ENCODE measurements at places on chromosomes 12 and 14. TPM values are rescaled to one million over a fixed set of nuclear protein-coding genes. Genes with fewer than 3 reads are reported as not detected.

DNA sequence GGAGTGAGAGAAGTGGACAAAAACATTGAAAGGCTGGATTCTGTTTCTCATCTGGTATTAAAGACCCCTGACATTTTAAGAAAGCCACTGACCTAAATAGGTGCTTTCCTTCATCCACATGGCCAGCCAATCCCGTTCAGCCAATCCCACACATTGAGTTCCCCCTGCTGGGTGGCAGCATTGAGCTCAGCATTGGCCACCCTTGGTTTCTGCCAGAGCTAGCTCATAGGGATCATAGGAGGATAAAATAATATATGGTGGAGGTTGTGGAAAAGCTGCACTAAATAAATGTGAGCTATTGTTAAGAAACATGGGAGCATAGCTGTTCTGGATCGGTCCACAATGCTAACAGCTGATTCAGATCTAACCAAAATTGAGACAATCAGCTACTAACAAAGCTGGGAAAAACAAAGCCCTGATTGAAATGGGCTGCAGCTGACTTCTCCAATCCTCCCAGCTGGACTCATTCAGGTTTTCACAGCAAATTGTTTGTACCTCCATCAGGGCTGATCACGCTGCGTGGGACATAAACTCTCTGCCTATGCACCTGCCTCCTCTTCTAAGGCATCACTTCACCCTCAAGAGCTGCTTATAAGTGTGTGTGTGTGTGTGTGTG lies 256.5 kb downstream of the EMP1 start:
- no peak for DNase-seq

Gene ATG101
- 54.5 TPM for total RNA-seq

- no peak for DNase-seq
These were observed 168.0 kb downstream of the EGLN3 start for GRCh38 chr14:33782923-33783322.

Gene TRPV4
- not detected for total RNA-seq

GRCh38 chr12:56721216-56721615 lies 3.9 kb downstream of the NACA start:
- DNase-seq = no peak

Gene KIF5A
- 1.5 TPM for total RNA-seq

- no peak for DNase-seq
These were observed 44.5 kb downstream of the LRRC9 start for GRCh38 chr14:59964251-59965007.

- no peak for DNase-seq
These were observed 14.3 kb downstream of the FNTB start for GRCh38 chr14:65000898-65001591.

- no peak for DNase-seq
These were observed 52.6 kb upstream of the ABCD2 start for GRCh38 chr12:39671898-39672875.

DNA sequence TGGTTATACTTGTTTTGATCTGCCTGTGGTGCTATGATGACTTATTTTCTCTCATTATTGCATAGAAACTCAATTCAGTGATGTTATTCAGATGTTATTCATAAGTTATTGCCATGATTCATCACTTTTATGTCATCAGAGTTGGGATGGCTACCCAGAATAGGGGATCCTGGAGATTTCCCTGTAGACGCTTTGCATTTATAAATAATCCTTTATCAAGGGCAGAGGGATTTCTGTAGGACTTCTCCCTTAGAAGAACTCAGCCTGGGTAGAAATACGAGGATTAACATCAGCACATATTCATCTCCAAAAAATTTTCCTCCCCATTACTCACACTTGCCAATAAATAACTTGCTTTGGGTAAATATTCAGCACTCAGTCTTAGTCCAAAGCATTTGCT lies 4.9 kb downstream of the GPRC5A start:
- no peak for DNase-seq

- DNase-seq = no peak
These were observed 100.3 kb downstream of the LRIG3 start for GRCh38 chr12:58819985-58820384.

DNA sequence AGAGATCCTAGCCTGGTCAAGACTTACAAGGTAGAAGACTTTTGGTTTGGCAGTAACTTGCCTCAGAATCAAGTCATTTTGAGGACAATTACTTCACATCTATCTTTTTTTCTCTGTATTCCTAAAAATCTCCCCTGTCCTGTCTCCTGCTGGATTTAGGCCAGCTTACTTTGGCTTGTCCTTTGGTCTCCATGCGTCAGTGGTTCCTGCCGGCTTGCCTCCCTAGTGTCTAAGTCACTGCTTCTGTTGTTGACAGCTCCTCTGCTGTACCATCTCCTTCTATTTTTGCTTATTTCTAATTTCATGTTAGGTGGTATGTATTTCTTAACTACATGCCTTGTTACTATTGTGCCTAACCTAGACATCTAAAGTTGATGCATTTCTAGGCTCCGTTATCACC lies 39.7 kb upstream of the FBLN5 start:
- no peak for DNase-seq

DNA sequence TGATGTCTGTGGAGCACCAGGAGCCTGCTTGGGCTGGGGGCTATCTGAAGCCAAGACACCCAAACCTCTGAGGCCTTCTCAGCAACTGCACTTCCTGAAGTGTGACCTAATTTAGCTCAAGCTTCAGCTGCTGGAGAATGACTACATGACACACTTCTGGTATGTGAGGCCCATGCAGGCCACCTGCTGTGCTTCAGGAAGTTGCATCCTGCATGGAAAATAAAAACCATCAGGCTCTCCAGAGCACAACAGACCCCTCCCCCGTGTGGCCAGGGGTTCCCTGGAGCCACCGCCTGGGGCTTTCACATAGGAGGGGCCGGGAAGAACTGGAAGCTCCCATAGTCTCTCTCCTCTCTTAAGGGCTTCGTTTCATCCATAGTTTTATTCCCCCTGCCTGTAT lies 217.7 kb downstream of the SLC15A4 start:
- DNase-seq = no peak

Gene ANAPC7
- total RNA-seq = 16.8 TPM

GRCh38 chr12:95944108-95944704 lies 1.1 kb downstream of the AMDHD1 start:
- DNase-seq = no peak

Gene GZMH
- 4.0 TPM for total RNA-seq

DNA sequence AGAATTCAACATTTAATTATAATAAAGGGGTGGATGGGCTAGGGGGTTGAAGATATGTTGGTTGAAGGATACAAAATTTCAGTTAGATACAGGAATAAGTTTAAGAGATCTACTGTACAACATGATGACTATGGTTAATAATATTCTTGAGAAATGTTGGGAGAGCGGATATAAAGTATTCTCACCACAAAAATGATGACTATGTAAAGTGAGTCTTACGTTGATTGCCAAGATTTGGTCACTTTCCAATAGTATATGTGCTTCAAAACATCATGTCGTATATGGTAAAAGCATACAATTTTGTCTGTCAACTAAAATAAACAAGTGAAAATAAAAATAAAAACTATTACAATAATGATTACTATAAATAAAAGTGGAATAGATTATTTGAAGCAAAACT lies 802.0 kb downstream of the C12orf50 start:
- no peak for DNase-seq

GRCh38 chr12:132333766-132334165 lies 4.4 kb upstream of the GALNT9 start:
- DNase-seq = no peak

Gene GPR137C
- total RNA-seq = 2.6 TPM

- DNase-seq = no peak
These were observed 1.9 kb downstream of the SLC25A3 start for GRCh38 chr12:98595243-98595988.

DNA sequence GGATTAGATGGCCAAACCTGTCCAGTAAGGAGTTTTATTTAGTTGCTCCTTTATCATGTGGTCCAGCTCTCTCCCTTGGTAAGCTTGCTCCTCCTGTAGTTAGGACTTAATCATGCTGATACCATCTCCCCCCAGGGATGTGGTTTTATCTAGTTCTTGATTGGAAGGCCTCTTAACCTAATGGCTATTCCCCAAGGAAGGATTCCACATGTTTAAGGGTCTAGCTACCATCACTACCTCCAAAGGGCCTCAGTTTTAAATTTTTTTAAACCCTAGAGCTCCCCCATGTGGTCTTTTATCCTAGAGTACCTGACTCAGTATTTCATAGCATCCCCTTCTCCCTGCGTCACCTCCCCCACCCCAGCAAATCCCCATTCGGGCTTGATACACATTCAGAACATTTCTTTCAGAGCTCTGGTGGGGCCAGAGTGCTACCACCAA lies 22.5 kb downstream of the MAP3K12 start:
- no peak for DNase-seq

DNA sequence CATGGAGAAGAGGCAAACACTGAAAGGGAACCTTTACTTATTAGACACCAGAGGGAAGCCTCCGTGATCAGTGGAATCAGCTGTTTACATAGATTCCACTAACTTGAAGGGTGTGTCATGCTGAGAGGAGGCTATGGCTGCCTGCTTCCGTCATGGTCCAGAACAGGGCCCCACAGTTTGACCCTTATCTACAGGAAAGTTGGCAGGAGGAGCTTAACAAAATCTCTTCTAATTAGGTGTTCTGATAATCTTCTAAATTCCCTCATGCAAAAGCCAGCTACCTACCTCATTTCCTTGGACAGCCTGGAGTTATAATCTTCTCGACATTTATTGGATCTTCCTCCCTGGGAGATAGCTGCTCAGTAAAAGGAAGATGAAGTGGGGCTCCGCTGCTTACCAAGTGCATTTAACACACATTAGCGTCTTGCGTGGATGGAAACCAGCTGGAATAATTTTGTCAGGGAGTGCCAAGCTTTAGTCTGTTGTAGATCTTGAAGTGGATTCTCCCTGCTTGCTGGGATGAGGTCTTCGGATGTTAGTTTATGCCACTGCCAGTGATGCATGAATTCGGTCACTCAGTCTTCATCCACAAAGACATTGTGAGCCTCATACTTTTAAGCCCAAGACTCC lies 171.0 kb downstream of the PAH start:
- no peak for DNase-seq

- DNase-seq = no peak
These were observed 35.3 kb downstream of the KLRK1 start for GRCh38 chr12:10354502-10354901.
